ENCODE measurements at places on chromosomes 13 and 19. TPM values are rescaled to one million over a fixed set of nuclear protein-coding genes. Genes with fewer than 3 reads are reported as not detected.

The ZNF491 gene
- 0.77 TPM for total RNA-seq

The PSG2 gene
- total RNA-seq = not detected

DNA sequence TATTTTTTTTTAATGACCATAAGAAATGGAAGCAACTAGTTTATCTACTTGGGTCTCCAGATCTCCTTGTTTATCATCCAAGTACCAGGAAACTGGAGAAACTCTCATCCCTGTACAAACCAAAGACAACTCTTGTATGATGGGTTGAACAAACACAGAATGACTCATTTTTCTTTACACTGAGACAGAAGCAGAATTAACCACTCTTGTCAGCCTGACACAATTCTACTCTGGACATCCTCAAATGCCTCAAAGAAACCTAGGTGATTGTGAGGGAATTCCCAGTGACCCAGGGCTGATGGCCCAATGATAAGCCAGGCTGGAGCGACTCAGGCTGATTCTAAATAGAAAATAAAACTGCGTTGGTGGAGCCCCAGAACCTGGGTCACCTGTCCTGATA lies 151.5 kb downstream of the ZNF737 start:
- no peak for DNase-seq

- DNase-seq = no peak
Measured at GRCh38 chr13:21039097-21039800, 22.1 kb downstream of the LATS2 start.

- DNase-seq = no peak
Measured at GRCh38 chr13:100825557-100825956, 151.0 kb upstream of the TMTC4 start.

- peak; percentile 66 for DNase-seq
Measured at GRCh38 chr19:17180997-17181702, 34.0 kb upstream of the USE1 start.

DNA sequence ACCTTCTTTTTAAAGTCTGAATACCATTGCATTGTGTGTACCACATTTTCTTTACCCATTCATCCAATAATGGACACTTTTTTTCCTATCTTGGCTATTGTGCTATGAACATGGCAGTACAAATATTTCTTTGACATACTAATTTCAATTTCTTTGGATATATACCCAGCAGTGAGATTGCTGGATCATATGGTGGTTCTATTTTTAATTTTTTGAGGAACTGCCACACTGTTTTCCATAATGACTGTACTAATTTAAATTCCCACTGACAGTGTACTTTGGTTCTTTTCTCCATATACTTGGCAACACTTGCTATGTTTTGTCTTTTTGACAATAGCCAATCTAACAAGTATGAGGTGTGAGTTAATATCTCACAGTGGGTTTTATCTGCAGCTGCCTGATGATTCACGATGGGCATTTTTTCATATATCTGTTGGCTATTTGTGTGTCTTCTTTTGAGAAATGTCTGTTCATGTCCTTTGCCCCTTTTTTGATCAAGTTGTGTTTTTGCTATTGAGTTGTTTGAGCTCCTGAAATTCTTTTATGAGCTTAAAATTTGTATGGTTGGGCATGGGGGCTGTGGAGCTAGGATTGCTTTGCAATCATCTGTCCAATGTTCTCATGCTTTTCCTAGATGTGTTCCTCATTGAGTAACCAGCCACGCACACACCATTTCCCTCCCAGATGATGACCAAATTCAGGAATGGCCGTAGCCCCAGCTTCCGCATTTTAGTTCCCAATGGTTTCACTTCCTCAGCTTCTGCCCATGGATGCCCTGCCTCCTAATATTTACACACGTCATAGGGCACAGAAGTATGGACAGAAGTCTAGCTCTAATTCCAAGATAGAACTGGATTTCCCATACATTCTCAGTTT lies 380.0 kb upstream of the SGCG start:
- DNase-seq = no peak

DNA sequence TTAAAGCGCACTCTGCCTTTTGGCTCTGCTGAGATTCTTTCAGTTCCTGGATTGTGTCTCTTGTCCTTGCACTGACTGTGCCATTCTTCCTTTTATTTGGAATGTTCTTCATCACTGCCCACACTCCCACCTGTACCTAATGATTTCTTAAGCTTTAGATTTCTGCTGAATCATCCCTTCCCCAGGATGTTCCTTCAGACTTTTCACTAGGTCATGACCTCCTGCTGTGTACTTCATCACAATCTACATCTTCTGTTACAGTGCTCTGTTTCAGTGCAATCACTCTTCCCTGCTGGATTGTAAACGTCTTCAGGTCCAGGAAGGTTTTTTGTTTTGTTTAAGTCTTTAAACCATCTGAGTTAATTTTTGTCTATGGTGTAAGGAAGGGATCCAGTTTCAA lies 281.0 kb downstream of the ATP8A2 start:
- DNase-seq = no peak

GRCh38 chr13:75986818-75987217 lies 350.7 kb downstream of the LMO7 start:
- DNase-seq = no peak

GRCh38 chr13:111638233-111638632 lies 317.8 kb downstream of the TEX29 start:
- peak; percentile 2 for DNase-seq

Measured in H9 (cell line).